ENCODE measurements at places on chromosomes 11 and 22.

GRCh38 chr11:105609832-105610781, at the start of gene GRIA4:
GRIA4 (plus strand) TSS chr11:105610073; CDS start chr11:105610998, 925 bp downstream.
- DNase-seq: peak; percentile 26

- peak; percentile 51 for DNase-seq
Observed at GRCh38 chr11:123302751-123303195, 107.7 kb upstream of the CLMP start.

GRCh38 chr11:44417731-44418455, 108.0 kb upstream of the ALX4 start:
- no peak for DNase-seq

DNA sequence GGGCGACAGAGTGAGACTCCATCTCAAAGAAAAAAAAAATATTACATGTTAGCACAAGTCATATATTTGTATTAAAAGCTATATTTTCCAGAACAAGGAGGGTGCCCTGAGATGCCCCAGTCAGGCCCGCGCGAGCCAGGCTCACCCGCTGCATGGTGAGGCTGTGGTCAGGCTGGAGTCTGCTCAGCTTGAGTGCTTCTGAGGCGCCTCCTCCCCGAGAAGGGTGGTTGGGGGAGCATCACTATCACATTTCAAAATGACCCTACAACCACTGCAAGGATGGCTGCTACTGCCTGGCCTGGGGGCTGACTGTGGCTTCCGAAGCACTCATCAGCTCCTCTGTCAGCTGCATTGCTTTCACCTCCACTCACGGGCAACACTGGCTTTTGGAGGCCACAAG, 77.1 kb downstream of the SCUBE1 start:
- DNase-seq: no peak

GRCh38 chr11:61954851-61955421, 4.8 kb downstream of the BEST1 start:
- DNase-seq: no peak

DNA sequence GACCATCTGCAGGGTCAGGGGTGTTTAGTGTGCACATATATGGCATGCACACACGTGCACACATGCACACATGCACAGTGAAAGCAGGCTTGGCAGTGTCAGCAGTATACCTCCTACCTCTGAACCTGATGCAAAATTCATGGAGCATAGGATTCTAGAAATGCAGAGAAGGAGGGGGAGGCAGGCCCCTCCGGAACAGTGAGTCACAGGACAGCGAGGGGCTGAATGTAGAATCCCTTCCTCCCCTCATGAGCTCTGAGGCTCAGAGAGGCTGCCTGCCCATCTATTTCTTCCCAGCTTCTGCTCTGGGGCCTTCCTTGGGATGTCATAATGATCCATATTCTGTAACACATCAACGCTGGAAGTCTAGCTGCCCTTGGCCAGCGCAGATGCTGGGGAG, 66.7 kb upstream of the NECTIN1 start:
- no peak for DNase-seq

DNA sequence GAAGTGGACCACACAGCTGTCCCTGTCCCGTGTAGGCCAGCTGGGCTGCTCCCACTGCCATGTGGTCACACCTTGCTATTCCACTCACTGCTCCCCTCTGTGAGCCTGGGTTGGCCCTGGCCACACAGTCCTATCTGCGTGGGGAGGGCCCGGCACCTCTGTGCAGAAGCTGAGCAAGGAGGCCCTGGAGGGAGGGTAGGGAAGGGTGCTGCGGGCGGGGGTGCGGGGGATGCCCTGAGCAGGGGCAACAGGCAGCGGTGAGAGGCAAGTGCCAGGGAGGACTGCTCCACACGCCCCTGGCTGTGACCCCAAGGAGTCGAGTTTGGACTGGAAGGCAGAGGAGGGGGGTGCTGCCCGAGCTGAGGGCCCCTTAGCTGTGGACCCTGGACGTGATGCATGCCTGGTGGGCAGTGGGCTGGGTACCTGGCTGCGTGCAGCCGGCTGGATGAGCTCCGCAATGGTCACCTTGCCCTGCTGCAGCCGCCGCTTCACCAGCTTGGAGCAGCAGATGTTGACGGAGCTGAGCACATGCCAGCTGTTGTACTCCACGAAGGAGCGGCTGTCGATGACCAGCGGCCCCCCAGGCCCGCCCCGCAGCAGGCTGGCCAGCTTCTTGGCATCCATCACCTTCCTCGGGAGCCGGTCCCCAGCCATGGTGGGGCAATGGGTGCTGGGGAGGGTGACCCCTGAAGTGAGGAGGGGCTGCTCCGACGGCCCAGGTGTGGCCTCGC, 6.7 kb downstream of the DUSP8 start:
- DNase-seq: no peak

GRCh38 chr11:126930091-126930841, 70.3 kb downstream of the KIRREL3 start:
- no peak for DNase-seq

DNA sequence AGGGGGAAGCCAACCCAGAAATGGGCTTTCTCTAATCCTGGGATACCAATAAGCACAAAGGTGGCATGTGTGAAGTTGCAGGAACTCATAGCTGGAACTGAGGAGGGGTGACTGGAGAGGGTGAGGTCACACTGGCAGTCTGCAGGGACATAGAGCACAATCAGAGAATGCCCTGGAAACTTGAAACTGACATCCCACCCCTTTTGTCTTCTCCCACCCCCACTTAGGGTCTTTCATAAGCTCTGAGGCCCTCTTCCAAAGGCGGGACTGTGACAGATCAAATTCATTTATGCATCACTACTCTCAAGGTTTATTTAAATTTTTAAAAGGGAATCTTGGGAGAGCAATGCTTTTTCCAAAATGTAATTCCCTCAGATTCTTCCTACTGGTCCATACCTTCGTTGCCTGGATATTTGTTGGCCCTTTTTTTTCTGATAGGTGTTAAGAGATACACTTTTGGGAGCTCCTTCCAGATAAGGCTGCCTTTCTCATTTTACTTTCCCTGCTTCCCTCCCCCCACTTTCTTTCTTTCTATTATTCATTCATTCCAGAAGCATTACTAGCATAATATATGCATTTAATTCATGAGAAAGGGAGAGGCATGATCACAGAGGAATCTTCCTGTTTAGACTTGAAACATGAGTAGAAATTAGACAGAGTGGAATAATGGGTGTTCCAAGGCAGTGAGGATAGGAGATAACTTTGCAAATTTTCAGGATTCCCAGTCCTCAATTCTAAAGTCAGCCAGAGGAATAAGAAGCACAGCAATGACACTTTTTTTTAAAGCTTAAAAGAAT, 14.8 kb downstream of the OR51E2 start:
- no peak for DNase-seq
